ENCODE measurements at places on chromosomes 11 and 22. TPM values are rescaled to one million over a fixed set of nuclear protein-coding genes. Genes with fewer than 3 reads are reported as not detected.

- no peak for DNase-seq
Measured at GRCh38 chr11:122319085-122319484, 203.1 kb upstream of the BLID start.

GRCh38 chr22:49659281-49659923, 168.3 kb downstream of the BRD1 start:
- no peak for DNase-seq

DNA sequence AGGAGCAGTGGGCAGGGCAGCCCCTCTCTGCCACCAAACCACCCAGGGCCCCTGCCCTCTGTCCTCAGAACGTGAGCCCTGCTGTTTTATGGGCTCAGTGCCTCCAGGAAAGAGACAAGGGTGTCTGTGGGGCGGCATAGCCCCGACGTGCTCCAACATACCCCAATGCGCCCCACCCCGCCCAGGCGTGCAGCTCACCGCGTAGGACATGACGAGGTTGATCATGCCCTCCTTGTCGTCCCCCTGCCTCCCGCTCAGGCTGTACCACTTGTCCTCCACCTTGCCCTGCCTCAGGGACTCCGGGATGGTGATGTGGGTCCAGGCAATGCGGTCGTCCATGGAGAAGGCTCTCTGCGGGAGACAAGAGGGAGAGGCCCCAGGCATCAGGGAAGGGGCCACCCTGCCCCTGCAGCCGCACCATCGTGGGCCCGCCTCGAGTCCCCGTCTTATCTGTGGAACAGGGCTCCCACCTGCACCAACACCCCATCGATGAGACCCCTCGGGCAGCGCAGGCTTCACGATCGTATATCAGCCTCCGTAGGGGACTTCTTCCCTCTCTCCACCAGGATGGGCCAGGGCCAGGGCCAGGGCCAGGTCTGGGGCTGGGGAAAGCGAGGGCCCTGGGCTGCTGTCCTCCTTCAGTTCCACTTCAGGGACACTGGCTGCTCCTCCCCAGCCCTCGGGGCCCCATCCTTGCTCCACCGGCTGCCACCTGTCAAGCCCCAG, 20.8 kb downstream of the TOLLIP start:
- DNase-seq = no peak

GRCh38 chr11:47225552-47226400, 11.0 kb downstream of the DDB2 start:
- no peak for DNase-seq

DNA sequence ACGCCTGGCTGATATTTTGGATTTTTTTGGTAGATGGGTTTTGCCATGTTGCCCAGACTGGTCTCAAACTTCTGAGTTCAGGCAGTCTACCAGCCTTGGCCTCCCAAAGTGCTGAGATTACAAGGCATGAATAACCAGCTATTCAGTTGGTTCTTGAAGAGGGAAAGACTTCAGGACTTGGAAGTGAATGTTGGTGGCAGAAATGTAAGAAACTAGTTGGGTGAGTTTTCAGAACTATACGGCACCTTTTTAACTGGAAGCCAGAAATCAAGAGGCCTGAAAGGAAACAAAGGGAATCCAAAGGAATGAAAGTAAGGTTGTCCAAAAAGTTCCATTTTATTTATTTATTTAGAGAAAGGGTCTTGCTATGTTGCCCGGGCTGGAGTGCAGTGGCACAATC, 2.9 kb downstream of the POGLUT3 start:
- DNase-seq = no peak

DNA sequence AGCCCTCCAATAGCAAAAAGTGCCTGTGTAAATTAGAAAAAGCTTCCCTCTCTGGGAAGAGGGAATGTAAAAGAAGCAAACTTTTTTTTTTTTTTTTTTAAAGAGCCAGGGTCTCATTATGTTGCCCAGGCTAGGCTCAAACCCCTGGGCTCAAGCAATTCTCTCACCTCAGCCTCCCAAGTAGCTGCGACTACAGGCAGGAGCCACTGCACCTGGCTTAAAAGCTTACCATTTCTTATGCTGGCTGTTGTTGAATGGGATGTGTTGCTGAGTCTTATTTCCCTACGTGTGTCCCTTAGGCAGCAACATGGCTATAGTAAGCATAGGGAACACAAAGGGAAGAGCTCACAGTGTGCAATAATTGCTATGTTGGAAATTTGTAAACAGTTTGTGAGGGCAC, 225.5 kb upstream of the CCDC90B start:
- no peak for DNase-seq

DNA sequence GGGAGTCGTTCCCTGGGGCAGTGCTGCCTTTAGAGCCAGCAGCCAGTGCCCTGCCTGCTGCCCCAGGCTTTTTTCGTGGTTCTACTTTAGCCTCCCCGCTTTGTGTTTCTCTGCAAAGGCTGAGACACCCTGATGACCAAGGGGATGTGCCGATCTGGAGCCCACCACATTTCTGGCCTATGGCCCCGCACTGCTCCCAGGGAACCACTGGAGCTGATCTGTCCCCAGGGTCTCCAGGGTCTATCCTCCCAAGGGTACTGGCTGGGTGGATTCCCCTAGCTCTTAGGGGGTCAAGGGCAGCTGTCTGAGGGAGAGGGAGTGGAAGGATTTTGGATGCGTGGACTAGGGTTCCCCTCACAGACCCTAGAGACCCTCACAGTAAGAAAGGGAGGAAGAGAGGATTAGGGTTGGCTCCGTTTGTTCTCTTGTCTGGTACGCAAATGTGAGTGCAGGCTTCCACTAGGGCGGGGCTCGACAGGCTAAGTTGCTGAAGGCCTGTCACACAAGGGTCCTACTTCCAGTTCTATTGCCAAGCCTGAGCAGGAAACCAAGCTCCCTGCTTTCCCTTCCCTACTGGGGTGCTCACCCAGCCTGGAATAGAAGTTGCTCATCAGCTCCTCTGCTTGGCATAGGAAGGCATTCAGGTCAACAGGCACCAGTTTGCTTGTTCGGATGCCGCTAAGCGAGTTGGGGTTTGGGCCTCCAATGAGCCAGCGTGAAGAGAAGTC, 19.3 kb downstream of the TREH start:
- no peak for DNase-seq

DNA sequence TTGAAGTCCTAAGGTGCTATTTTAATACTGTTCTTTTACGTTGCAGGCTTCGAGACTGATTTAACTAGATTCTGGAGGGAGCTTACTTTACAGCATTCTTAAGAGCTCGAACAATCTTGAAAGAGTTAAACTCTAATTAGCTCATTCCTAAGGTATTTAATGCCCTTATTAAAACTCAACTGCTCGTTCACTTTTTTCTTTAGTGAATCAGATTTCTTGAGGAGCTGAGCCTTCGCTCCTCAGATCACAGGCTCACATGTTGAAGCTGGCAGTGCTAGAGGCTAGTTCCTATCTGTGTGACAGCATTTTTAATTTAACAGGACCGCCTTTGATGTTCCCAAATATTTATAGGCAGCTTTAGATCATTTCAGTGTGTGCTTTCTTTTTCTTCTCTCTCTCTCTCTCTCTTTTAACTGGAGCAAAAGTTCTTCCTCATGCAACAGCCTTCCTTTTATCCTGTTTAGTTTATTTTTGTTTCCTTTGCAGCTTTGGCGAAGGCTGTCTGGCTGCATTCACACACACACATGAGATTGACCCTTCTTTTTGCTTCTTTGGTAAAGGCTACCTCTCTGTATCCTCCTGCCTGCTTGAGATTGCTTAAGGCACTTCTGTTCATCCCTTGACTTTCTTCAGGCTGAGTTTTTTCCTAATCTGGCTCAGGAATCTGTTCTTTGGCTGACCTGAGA, 21.0 kb downstream of the ZNRF3 start:
- no peak for DNase-seq

DNA sequence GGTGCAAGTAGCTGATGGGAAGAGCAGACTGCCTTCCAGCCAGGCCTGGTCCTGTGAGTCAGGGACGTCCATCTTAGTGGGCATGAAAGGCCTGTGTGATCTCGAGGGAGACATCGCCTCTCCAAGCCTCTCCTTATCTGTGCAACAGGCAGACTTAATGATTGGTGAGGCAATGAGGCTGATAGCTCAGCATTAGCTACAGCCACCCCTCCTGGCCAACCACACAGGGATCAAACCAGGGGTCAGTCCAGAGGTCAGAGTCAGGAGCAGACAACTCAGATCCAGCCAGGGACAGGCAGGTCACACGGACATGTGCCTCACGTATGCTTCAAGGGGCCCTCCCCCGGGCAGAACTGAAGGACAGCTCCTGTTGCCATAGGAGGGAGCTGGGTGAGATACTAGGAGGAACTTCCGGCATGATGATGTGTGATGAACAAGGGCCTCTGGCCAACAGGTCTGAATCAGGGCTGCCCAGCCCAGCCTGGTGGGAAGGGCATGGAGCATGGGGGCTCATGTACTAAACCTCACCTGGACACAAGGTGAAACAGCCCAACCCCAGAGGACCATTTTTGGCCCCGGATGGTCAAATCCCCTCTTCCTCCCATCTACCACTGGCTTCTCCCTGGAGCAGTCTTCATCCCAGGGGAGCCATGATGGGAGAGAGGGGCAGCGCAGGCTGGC, 2.8 kb upstream of the APOC3 start:
- DNase-seq = no peak

DNA sequence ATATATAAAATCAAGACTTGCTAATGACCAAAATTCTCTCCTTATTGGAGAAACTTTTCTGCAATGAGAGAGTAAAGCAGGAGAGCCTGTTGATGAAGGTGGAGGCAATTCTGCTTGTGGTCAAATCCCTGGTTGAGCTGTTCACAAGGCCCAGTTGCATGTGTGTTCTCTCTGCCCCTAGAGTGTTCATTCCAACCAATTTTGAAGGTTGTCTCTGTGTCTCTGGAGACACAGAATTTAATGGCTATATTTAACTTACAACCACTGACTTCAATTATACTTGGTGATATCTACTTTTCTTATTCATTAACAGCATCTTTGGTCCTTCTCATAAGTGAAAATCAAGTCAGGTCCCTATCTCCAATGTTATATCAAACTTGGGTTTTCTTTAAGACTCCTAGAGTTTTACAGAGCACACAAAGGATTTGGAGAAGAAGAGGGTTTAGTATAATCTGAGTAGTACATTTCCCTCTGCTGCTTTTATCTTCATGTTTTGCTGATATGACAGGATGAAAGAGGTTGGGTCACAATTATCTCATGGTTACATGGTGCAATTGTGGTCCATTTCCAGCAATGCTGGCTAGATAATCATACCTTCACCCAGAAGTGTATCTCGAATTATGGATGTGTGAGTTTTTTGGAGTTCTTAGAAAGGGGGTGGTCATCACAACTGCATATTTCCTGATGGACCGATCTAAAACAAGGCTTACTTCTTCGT, 4.0 kb downstream of the OOSP4A start:
- no peak for DNase-seq

DNA sequence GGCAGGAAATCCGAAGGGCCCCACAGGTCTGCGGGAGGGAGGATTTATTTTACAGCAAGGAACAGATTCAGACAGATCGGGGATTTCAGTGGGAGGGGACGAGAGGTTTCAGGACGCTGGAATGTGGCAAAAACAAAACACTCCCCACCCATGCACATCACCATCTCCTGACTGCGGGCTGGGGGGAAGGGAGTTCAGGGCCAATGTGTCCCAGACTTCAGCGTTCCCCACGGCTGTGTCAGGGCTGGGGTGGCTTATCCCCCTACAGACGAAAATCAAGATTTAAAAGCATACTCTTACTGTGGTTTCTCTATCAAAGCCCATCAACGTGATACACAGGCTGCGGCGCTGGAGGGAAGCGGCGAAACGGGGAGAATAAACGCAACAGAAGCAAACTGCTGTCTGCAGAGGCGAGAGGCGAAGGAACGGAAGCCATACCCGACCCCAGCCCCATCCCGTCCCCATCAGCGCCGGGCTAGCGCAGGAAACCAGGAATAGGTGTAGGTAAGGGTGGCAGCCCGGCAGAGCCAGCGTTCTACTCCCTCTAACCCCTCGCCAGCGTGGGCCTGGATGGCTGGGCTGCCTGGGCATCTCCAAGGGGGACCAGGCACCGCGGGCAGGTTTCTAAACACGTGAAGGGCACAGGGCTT, 2.7 kb downstream of the TENM4 start:
- DNase-seq = peak; percentile 67

GRCh38 chr22:42680648-42681047, 31.5 kb upstream of the CYB5R3 start:
- no peak for DNase-seq

GRCh38 chr11:73217131-73217809, 811 bp upstream of the P2RY2 start:
- DNase-seq = no peak

GRCh38 chr11:12019337-12019736, 10.9 kb upstream of the DKK3 start:
- no peak for DNase-seq

DNA sequence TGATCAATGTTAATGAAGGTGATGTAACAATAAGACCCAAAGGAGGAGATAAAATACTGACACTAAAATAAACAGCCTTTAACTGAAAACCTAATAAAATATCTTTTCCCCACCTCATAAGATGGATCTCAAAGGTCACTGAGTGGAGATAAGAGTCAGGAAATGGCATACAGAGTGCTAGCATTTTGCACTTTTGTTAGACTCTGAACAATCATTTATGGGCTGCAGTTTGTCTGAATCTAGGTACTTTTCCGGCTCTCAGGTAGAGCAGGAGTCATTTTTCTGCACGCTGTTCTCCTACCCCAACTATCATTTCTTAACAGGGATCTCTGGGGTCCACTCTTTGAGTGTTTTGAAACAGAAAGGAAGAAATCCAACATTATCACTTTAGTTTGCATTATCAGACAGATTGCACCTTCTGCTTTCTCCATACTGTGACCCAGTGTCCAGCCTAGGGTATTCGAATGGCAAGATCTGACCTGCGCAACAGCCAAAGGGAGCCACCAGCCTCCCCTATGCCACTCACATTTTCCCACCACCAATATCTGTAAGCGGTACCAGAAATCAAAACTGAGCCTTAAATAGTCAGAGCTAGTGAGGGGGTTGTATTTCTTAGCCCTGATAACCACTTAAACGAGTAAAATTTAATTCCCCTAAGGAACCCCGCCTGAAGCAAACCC, 863 bp downstream of the SIAE start:
- DNase-seq = peak; percentile 15

DNA sequence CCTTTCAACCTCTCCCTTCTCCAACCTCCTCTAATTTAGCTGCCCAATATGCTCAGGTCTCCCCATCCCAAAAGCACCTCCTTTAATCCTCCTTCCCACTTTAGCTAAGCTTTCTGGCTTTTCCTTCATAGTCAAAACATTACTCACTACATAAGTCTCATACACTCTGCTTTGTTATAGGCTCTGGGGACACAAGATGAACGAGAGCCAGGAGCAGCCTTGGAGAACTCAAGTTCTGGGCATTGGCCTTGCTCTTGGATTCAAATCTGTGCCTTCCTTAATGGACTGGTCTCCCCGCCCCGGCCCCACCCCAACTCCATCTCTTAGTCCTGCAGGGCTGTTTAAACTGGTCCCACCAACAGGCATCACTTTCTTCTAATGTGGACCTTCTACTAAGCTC, 11.4 kb upstream of the HPX start:
- DNase-seq = no peak

- DNase-seq = no peak
Measured at GRCh38 chr11:66126064-66126463, 56.0 kb downstream of the PACS1 start.

The F2 gene
- polyA plus RNA-seq = not detected

The DGCR6 gene
- 1.2 TPM for polyA plus RNA-seq

The GAL gene
- polyA plus RNA-seq = 1.6 TPM

The FAM180B gene
- polyA plus RNA-seq = not detected

The GP1BB gene
- polyA plus RNA-seq = 0.49 TPM

The RAB36 gene
- 6.8 TPM for polyA plus RNA-seq

The NLRX1 gene
- 13.7 TPM for polyA plus RNA-seq

The IGLL1 gene
- polyA plus RNA-seq = not detected

The ANO5 gene
- 0.28 TPM for polyA plus RNA-seq
